Adrenal gland (tissue), 19 donors: ENCODE measurements at places on chromosomes 6 and 20. TPM values are rescaled to one million over a fixed set of nuclear protein-coding genes. Genes with fewer than 3 reads are reported as not detected.
A peak's percentile ranks its signal among the peaks of the same experiment; 100 is the strongest.

- no peaks in the 10 kb centered on the region for H3K27me3 ChIP-seq
- H3K36me3 ChIP-seq = no peaks in the 10 kb centered on the region
- no peak overlapping the region for H3K4me3 ChIP-seq
- no peak for DNase-seq
These were observed 72.6 kb downstream of the POPDC3 start for GRCh38 chr6:105107207-105107606.

DNA sequence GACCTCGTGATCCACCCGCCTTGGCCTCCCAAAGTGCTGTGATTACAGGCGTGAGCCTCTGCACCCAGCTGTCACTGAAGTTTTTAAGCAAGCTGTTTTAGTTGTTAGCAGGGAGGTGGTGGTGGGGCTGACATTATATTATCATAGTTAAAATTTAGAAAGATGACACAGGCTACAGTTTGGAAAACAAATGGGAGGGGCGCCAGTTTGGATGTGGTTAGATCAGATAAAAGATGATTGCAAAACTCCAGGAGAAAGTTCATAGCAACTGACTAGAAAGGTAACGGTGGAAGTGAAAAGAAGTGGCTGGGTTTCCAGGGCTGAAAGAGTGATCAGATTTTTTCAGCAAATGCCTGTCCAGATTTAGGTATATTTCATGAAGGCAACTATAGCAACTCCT, 311.9 kb upstream of the CITED2 start:
- no peaks in the 10 kb centered on the region for H3K27me3 ChIP-seq
- H3K36me3 ChIP-seq = no peaks in the 10 kb centered on the region
- no peak overlapping the region for H3K27ac ChIP-seq
- peaks cover 9% of the 10 kb centered on the region for H3K4me1 ChIP-seq
- H3K4me3 ChIP-seq = no peak overlapping the region
- DNase-seq = peak; percentile 51

The KIF6 gene
- total RNA-seq = 1.5 TPM

- H3K36me3 ChIP-seq = no peaks in the 10 kb centered on the region
- H3K4me1 ChIP-seq = no peaks in the 10 kb centered on the region
- no peak for DNase-seq
- H3K27me3 ChIP-seq = no peaks in the 10 kb centered on the region
These were observed 231.5 kb upstream of the SUPT3H start for GRCh38 chr6:45609141-45609638.

The CDC25B gene
- total RNA-seq = 24.4 TPM

The LRRC73 gene
- total RNA-seq = 4.4 TPM

- no peak overlapping the region for H3K27ac ChIP-seq
- H3K27me3 ChIP-seq = no peaks in the 10 kb centered on the region
- no peak overlapping the region for H3K4me3 ChIP-seq
- DNase-seq = no peak
These were observed 75.2 kb upstream of the ARHGAP18 start for GRCh38 chr6:129785047-129785755.
